ENCODE measurements at places on chromosomes 5 and 9. TPM values are rescaled to one million over a fixed set of nuclear protein-coding genes. Genes with fewer than 3 reads are reported as not detected.

- H3K27ac ChIP-seq, result no peak overlapping the region
- H3K4me3 ChIP-seq, result no peak overlapping the region
- no peaks in the 10 kb centered on the region for H3K36me3 ChIP-seq
- peaks cover 18% of the 10 kb centered on the region for H3K27me3 ChIP-seq
- DNase-seq, result no peak
- H3K4me1 ChIP-seq, result peaks cover 4% of the 10 kb centered on the region
Measured at GRCh38 chr5:124655251-124655917, 91.1 kb downstream of the ZNF608 start.

DNA sequence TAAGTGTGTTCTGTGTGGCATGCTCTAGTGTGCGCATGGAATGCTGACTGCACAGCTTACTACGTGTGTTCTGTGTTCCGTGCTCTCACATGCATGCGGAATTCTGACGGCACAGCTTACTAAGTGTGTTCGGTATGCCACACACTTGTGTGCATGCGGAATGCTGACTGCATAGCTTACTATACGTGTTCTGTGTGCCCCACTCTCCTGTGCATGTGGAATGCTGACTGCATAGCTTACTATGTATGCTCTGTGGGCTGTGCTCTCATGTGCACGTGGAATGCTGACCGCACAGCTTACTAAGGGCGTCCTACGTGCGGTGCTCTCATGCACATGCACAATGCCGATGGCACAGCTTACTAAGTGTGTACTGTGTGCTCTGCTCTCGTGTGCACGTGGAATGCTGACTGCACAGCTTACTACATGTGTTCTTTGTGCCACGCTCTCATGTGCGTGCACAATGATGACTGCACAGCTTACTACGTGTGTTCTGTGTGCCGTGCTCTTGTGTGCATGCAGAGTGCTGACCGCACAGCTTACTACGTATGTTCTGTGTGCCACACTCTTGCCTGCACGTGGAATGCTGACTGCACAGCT, 548.9 kb downstream of the IRX1 start:
- H3K36me3 ChIP-seq, result no peaks in the 10 kb centered on the region
- no peaks in the 10 kb centered on the region for H3K4me1 ChIP-seq
- no peak overlapping the region for H3K4me3 ChIP-seq

DNA sequence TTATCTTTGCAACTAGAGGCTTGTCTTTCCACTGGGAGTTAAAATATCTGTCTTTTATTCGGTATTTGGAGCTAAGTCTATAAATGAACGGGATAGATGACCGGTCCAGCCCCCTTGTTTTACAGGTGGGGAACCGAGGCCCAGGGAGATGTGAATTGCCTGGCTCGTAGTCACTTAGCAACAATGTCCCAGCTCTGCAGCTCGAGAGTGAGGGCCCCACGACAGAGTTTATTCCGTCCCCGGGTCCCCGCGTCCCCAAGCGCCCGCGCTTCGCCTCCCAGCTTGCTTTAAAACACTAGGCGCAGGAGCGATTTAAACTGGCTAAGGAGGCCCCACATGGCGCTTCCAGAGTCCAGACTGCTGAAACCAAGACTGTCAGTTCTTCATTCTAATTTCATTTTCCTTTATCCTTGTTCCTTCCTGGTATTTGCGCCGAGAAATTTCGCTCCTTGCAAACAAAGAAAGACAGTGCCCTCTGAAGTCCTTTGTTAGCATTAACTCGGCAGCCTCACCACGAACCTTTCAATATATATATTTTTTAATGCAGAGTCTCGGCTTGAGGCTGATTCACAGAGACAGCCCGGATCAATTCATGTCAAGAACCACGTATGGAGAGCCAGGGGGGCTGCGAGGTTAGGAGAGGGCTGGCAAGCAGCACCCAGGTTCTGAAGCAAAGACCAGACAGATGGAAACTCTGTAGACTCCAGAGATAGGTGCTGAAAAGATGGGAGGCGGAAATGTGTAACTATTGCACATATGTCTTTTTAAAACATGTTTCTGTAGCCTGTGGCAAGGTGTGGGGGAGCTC, 1.4 kb upstream of the ENC1 start:
- H3K36me3 ChIP-seq, result no peaks in the 10 kb centered on the region
- no peak overlapping the region for H3K27ac ChIP-seq
- DNase-seq, result peak; percentile 28
- peaks cover 40% of the 10 kb centered on the region for H3K27me3 ChIP-seq

- no peaks in the 10 kb centered on the region for H3K36me3 ChIP-seq
- no peak overlapping the region for H3K4me3 ChIP-seq
- H3K4me1 ChIP-seq, result no peaks in the 10 kb centered on the region
Measured at GRCh38 chr5:106019261-106019660, 1651.5 kb downstream of the EFNA5 start.

- H3K4me3 ChIP-seq, result no peak overlapping the region
- no peaks in the 10 kb centered on the region for H3K4me1 ChIP-seq
- H3K36me3 ChIP-seq, result no peaks in the 10 kb centered on the region
- no peak overlapping the region for H3K27ac ChIP-seq
- no peaks in the 10 kb centered on the region for H3K27me3 ChIP-seq
Measured at GRCh38 chr9:137371521-137371941, 51.4 kb downstream of the EXD3 start.

DNA sequence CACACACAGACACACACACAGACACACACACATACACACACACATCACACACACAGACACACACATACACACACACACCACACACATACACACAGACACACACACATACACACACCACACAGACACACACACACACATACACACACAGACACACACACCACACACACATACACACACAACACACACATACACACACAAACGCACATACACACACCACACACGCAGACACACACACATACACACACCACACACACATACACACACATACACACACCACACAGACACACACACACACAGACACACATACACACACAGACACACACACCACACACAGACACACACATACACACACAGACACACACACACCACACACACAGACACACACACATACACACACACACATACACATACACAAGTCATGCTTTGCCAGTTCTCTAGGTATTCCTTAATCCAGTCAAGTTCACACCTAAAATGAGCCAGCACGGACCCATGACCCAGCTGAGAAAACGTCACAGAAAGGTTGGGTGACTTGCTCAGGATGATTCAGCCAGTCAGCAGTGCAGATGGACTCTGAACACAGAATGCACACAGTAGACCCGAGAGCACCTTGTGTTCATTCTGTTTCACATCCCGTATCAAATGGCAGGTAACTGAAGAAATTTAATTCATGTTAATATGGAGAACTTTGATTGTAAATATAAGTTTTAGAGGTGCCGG, 746.4 kb downstream of the MTRR start:
- H3K27ac ChIP-seq, result no peak overlapping the region
- H3K36me3 ChIP-seq, result no peaks in the 10 kb centered on the region
- no peak overlapping the region for H3K4me3 ChIP-seq
- DNase-seq, result no peak

- no peaks in the 10 kb centered on the region for H3K27me3 ChIP-seq
- H3K4me3 ChIP-seq, result no peak overlapping the region
- no peak for DNase-seq
- H3K4me1 ChIP-seq, result peaks cover 6% of the 10 kb centered on the region
- H3K27ac ChIP-seq, result no peak overlapping the region
- peaks cover 20% of the 10 kb centered on the region for H3K36me3 ChIP-seq
Measured at GRCh38 chr5:43572357-43572756, 15.5 kb upstream of the PAIP1 start.

GRCh38 chr5:56463944-56464571, 230.9 kb upstream of the ANKRD55 start:
- no peak overlapping the region for H3K27ac ChIP-seq
- H3K36me3 ChIP-seq, result no peaks in the 10 kb centered on the region
- no peak for DNase-seq

GRCh38 chr5:150291388-150292385, 2.1 kb upstream of the CAMK2A start:
- no peak overlapping the region for H3K4me3 ChIP-seq
- DNase-seq, result no peak
- no peaks in the 10 kb centered on the region for H3K36me3 ChIP-seq
- no peaks in the 10 kb centered on the region for H3K4me1 ChIP-seq
- peaks cover 2% of the 10 kb centered on the region for H3K27me3 ChIP-seq
- no peak overlapping the region for H3K27ac ChIP-seq

GRCh38 chr5:179302499-179303185, 42.6 kb downstream of the ADAMTS2 start:
- H3K36me3 ChIP-seq, result no peaks in the 10 kb centered on the region
- DNase-seq, result no peak
- no peak overlapping the region for H3K27ac ChIP-seq

DNA sequence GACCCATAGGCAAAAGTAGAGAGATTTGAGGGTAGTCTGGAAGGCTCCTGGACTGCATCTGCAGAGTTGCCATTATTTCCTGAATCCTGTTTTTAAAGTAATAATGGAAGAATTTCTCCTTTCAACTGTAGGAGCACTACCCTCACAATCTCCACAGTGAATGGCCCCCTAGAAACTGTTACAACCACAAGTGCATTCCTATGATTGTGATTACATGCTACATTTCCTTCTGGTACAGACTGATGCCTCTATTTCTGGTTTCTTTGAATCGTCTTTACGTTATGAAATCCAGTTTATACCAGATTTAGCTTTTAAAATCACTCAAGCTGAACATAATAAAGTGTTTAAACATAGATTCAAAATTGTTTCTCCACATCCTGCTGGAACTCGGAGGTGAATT, 49.4 kb downstream of the FRMPD1 start:
- H3K36me3 ChIP-seq, result no peaks in the 10 kb centered on the region
- no peaks in the 10 kb centered on the region for H3K4me1 ChIP-seq
- no peak for DNase-seq
- no peak overlapping the region for H3K27ac ChIP-seq
- H3K4me3 ChIP-seq, result no peak overlapping the region

DNA sequence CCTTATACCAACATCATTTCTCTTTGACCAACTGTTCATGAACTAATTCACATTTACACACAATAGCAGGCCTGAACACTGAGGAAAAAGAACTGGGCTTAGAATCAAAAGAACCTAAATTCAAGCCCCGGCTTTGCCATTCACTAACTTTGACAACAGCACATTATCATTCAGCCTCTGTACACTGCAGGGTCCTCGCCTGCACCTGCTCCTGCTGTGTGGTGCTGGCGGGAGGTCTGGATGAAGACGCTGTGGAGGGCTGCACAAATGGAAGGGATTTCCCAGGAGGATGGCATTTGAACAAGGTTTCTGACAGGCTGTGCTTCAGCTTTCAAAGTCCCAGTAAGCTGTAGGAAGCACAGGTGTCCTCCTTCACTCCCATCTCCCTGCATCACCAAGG, 151.2 kb downstream of the ZDHHC21 start:
- H3K4me3 ChIP-seq, result no peak overlapping the region
- H3K27me3 ChIP-seq, result peaks cover 3% of the 10 kb centered on the region
- H3K27ac ChIP-seq, result no peak overlapping the region
- no peaks in the 10 kb centered on the region for H3K36me3 ChIP-seq

DNA sequence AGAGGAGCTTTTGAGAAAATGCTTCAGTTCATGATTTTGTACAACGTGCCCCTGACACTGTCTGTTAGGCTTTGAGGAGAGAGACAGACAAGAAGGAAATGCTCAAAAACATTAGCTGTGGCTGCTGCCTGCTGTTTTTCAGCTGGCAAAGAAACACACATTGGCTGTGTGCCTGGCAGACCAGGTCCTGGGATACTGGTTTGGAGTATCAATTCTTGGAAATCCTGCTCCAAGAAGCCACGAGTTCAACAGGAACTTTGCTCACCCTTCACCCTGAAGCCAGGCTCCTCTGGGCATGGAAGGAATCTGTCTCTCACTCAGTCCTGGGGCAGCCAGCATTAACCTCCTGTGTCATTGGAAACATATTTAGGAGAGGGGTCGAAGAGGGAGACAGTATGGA, 245.5 kb downstream of the AUH start:
- H3K27me3 ChIP-seq, result peaks cover 21% of the 10 kb centered on the region
- H3K4me1 ChIP-seq, result peaks cover 8% of the 10 kb centered on the region
- H3K4me3 ChIP-seq, result no peak overlapping the region
- no peak for DNase-seq
- H3K27ac ChIP-seq, result no peak overlapping the region

GRCh38 chr5:57692582-57693487, 210.2 kb upstream of the ACTBL2 start:
- no peak overlapping the region for H3K27ac ChIP-seq
- no peaks in the 10 kb centered on the region for H3K36me3 ChIP-seq
- H3K27me3 ChIP-seq, result no peaks in the 10 kb centered on the region
- no peak overlapping the region for H3K4me3 ChIP-seq
- peaks cover 4% of the 10 kb centered on the region for H3K4me1 ChIP-seq

DNA sequence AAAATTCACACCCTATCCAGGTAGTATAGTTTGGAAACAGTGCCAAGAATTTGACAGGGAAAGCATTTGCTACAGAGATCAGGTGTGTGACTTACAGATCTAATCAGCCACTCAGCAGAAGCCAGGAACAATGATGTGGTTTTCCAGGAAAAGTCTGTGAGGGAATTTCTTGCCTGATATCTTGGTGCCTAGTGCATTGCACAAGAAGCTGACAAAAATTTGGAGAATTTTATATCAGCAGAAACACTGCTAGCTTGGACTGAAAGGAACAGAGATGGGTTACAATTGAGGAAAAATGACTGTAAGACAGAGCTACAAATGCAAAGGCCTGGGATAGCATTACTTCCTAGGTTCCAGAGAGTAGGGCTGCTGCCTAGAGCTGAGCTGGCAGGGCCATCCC, 658.1 kb upstream of the CHD1 start:
- DNase-seq, result no peak
- H3K27me3 ChIP-seq, result no peaks in the 10 kb centered on the region
- H3K4me3 ChIP-seq, result no peak overlapping the region
- no peak overlapping the region for H3K27ac ChIP-seq

DNA sequence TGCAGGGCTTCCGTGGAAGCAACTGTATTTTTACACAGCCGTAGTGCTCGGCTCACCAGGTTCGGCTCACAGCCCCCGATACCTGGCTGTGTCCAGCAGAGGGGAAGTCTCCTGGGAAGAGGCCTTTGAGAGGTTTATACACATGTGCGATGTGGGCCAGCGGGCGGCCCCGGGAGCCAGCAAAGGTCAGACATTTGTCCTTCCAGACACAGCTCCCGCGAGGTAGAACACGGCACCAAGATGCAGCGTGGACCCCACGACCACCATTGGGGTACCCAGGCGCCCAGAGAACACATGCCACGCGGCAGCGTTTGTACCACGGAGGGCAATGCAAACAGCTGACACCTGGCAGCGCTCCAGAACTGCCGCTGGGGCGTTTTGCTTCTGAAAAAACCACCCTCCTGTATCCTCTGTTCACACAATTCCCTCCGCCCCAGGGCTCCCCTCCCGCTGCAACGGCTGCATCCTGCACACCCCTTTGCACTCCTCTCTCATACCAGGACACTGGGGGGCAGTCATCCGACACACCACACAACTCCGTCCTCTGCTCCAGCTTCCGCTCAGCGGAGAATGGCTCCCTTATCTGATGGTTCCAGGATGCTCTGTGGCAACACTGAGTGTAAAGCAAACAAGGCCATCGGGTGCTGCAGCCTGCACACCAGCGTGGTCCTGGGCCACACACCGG, 235.3 kb downstream of the SYK start:
- H3K4me1 ChIP-seq, result peaks cover 52% of the 10 kb centered on the region
- peaks cover under 1% of the 10 kb centered on the region for H3K27me3 ChIP-seq
- peaks cover 2% of the 10 kb centered on the region for H3K36me3 ChIP-seq
- peak overlapping the region; percentile 69 for H3K27ac ChIP-seq
- H3K4me3 ChIP-seq, result peak overlapping the region; percentile 37
- DNase-seq, result peak; percentile 85

Gene CYSRT1
- 0.34 TPM for total RNA-seq

Gene SPATA31D4
- not detected for total RNA-seq

Gene IL5
- 1.7 TPM for total RNA-seq

Gene NACC2
- 6.2 TPM for total RNA-seq

Gene GAS1
- total RNA-seq, result not detected

Gene C9orf50
- total RNA-seq, result not detected

Gene DAB2IP
- 1.5 TPM for total RNA-seq

Gene FOXD4
- total RNA-seq, result not detected

Gene GARIN3
- total RNA-seq, result 0.77 TPM

Gene SPACA9
- total RNA-seq, result 1.9 TPM

Data from activated CD8-positive, alpha-beta T cell treated with anti-CD3 and anti-CD28 coated beads for 36 hours (primary cell).